ENCODE measurements at places on chromosomes 11 and 22.

DNA sequence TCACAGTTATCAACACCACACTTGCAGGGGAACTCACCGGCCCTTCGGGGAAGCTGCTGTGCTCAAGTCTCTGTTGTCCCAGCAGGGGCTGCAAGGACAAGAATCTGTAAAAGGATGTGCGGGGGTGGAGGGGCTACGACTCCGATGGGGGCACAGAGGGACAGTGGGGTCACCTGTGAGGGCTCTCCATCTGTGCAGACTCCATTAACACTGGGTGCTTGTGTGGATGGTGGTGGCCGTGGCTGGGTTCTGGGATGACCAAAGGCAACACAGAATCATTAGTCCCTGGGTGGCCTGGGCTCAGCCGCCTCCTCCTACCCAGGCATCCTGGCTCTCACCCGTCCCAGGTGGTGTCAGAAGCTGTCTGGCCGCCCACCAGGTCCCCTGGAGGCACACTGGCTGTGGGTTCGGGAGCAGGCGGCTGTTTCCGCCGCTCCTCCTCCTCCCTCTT, 10.2 kb upstream of the RBM4B start:
- DNase-seq: no peak

DNA sequence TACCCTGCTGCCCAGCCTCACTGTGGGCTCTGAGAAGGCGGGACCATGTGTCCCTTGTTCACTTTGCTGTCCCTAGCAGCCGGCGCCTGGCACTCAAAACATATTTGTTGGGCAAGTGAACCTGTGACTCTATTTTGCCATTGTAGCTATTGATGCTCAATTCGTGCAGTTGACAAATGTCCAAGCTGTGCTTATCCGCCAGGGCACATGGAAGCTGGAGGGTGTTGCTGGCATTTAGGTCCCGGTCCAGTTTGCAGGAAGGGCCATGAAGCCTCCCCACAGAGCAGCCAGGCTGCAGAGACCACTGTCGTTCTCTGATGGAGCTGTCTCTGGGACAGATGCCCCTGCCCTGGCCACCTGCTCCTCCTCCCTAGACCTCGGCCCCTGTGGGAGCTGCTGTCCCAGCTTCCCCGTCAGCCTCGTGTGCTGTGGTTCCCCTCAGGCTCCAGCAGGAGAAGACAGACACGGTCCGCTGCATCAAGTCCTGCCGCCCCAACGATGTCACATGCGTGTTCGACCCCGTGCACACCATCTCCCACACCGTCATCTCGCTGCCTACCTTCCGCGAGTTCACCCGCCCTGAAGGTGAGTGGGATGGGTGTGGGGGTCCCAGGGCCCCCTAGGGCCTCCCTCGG, 71.5 kb downstream of the FBLN1 start:
- DNase-seq: no peak

GRCh38 chr11:66003291-66003690, 988 bp downstream of the BANF1 start:
- no peak for DNase-seq

DNA sequence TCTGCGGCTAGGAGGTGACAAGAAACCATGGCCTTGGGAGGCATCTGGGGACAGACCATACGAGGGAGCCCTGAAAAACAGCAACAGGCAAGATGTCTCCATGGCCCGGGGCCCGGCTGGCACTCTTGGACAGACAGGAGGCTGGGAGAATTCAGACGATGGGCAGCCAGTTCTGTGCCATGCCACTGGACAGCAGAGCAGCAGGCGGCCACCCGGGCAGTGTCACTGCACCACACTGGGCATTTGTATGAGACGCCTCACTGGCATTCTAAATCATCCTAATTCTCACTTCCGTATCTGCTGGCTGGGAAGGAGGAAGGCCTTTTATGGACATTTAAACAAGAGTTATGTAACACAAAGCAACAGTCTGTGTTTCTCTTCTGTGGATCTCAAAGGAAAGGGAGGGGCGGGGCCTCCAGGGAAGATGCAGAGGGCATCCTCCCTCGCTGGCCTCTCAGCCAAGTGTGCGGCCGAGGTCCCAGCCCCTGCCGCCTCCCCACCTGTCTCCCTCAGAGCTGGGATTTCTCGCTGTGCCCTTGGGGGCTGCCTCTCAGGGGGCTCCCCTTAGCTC, 350.3 kb downstream of the SHANK2 start:
- no peak for DNase-seq

- DNase-seq: no peak
Measured at GRCh38 chr11:96279018-96279895, 63.7 kb downstream of the MAML2 start.

- DNase-seq: no peak
Measured at GRCh38 chr11:2781408-2782274, 81.8 kb upstream of the KCNQ1OT1 start.

- DNase-seq: no peak
Measured at GRCh38 chr11:132943357-132943705, 589.0 kb downstream of the OPCML start.

- no peak for DNase-seq
Measured at GRCh38 chr22:47382164-47382890, 619.9 kb downstream of the TBC1D22A start.

Data from stimulated activated CD4-positive, alpha-beta T cell treated with anti-CD3 and anti-CD28 coated beads, Interleukin-1b, Interleukin-23, amount 100 ng/mL, for 1 hour (primary cell).